Stimulated activated CD4-positive, alpha-beta T cell treated with anti-CD3 and anti-CD28 coated beads, Interleukin-2, amount 100 ng/mL, for 4 hours (primary cell): ENCODE measurements at places on chromosomes 11 and 22.

DNA sequence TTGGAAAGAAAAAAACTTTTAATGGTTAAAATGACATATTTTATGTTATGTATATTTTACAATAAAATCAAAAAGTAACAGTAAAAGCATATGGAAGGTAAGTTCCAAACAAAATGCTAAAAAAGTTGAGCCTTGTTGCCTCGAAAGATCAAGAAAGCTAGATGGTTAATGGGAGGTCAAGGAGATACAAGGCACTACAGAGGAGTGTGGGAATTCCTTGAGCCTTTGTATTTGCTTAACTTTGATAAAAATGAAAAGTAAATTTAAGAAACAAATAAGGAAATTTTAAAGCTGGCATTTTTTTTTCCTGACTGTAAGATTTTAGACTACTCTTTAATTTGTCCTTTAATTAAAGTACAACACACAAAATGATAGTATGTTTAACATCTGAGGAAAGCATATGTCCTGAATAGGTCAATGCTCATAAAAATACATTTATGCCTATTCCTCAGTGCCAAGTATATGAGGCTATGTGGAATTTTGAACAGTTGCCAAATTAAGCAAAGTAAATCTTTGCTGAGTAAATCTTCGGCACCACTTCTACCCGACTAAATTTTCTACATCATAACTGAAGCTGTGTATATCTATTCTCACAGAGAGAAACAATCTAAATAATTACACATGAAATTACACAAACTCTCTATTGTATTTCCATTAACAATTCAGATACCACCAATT is 108.8 kb downstream of the TTC28 start:
- no peak for DNase-seq

DNA sequence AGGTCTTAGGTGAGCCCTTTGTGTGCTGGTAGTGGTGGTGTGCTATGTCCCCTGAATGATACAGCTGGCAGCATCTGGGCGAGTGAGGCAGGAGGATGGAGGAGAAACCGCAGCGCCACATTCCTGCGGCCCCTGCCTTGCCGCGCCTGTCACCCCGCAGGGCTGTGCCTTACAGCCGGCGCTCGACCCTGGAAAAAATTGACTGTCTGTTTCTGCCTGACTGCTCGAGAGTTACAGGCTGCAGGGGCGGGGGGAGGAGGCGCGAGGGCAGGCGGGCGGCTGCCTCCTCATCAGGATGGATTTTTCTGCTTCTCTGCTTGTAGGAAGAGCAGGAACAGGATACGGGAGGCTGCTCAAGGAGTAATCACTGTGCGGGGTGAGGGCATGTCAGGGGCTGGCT is 443.4 kb downstream of the MIAT start:
- DNase-seq, result no peak

GRCh38 chr11:18722293-18722637 is 3.7 kb downstream of the IGSF22 start:
- DNase-seq, result no peak

GRCh38 chr22:43305806-43306205 is 37.4 kb downstream of the SCUBE1 start:
- DNase-seq, result no peak
